ENCODE measurements at places on chromosomes 2 and 18.

- DNase-seq: no peak
Observed at GRCh38 chr18:9173770-9174233, 37.2 kb downstream of the ANKRD12 start.

- peak; percentile 72 for DNase-seq
Observed at GRCh38 chr2:132547090-132547687, 122.8 kb downstream of the LYPD1 start.

- peak; percentile 83 for DNase-seq
Observed at GRCh38 chr2:151111599-151112278, 149.9 kb downstream of the RBM43 start.

DNA sequence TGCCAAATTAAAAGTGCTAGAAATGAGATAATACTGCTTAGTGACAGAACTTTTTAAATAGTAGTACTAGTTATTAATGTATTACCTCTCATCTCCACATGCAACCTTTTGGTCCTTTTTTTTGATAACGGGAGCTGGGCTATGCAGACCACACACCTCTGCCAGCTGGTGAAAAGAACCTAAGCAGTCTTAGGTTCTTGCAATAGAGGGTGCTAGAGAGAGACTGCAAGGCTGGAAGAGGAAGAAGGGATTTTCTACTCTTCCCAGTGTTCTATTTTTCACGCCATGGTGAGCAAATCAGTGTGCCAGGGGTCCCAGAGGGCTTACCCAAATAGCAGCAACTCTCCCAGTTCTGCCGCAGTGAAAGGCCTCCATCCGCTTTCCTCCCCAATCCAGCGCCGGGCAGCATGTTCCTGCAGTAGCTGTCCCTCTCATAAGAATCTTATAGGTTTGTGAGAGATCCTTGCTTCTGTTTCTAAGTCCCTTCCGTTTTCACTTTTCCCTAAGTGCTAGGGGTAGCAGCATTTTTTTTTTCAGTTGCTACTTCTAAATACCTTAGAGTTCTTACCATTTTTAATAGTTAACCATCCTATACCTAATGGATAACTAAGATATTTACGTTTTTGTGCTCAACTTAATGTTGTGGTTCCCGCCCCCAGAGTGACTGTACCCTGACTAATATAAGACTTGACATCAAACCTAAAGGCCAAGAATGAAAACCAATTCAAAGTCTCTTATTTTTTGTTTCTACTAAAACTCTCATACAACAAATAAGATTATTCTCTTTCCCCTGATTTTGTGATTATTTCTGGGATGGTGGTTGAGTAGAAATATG lies 69.4 kb upstream of the UBE2E3 start:
- no peak for DNase-seq

GRCh38 chr2:11691076-11691660 lies 21.2 kb upstream of the NTSR2 start:
- DNase-seq: no peak

- DNase-seq: peak; percentile 61
Observed at GRCh38 chr18:3340015-3340681, 78.2 kb downstream of the MYL12B start.

- peak; percentile 26 for DNase-seq
Observed at GRCh38 chr18:37778417-37779165, 213.0 kb upstream of the CELF4 start.

- DNase-seq: peak; percentile 63
Observed at GRCh38 chr2:26605195-26605998, 35.8 kb downstream of the CIB4 start.

- DNase-seq: no peak
Observed at GRCh38 chr18:79506191-79507075, 110.7 kb downstream of the NFATC1 start.

DNA sequence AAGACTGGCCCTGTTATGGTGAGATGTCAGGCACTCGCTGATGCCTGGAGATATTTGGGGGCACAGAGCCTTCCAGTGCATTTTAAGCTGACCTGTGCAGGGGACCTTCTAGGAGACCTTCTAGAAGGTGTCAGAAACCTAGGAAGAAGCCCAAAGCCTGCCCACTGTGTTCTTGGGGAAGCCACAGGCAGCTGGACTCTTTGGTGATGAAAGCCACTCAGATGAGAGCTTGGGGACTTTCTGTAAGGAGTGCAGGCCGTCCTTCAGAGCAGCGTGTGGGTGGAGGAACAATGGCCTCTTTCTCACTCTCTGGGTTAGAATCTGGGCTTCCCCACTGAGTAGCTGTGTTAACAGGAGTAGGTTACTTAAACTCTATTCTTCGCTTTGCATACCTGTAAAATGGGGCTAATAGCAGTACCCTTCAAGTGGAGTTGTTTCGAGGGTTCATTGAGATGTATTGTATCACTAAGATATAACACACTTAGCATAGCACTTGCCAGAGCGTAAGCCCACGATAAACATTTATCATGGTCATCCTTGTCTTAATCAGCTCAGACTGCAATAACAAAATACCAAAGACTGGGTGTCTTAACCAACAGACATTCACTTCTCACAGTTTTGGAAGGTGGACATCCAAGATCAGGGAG lies 322.3 kb upstream of the EPAS1 start:
- DNase-seq: no peak

DNA sequence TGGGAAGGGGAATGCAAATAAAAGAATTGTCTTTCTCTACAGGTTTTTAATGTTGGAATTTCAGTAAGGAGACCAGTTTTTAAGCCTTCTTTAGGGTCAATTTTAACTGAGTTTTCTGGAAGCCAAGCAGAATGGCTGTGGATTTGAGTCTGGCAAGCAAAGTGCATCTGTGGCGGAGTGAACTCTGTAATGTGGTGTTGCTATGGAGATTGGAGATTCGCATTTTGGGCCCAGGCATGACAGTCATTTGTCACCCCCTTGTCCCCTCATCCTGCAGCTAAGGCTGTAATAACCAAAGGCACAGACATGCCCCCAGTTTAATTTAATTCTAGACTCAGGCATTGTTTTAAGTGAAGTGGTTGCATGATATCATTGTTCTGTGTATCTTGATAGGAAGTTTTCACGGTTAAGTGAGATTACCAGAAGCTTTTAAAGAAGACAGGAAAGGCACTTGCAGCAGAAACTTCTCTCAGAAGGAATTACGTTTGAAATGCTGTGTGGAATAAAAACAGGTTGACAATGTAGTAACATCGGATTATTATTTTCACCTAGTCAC lies 30.6 kb downstream of the ARMC9 start:
- no peak for DNase-seq

DNA sequence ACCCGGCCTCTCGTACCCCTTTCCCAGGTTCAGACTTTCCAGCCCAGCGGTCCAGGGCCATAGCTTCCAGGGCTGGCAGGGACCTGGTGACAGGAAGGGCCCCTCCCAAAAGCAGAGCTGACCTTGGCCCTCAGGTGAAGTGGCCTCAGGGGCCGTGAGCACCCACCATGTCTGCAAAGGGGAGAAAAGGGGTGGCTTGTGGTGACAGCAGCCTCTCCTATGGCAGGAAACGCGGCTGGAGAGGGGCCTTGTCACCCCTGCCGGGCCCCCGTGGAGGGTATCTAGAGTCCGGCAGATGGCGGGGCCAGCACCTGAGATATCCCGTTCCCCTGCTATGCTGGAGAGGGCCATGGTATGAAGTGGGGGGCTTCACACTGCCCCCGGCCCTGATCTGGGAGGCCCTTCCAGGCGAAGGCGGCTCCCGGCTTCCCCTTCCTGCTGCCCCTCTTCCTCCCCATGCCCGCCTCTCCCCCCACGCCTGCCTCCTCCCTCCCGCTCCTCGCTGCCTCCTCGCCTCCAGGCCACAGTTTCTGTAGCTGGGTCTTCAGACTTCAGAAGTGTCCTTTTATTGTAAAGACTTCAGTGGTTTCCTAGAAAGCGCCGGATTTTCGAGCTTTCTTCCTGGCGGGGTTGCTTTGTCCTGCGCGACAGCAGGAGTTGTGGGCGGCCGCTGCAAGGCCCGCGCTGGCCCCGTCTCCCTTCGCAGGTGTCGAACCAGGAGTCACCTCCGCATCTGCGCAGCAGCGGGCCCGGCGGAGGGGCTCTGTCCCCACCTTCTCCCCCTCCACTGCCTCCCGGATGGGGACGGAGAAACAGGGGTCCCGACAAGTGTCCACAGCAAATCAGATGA lies 240.5 kb upstream of the MYT1L start:
- DNase-seq: no peak

- DNase-seq: no peak
Observed at GRCh38 chr2:197234671-197235191, 75.8 kb downstream of the ANKRD44 start.

- no peak for DNase-seq
Observed at GRCh38 chr2:190119923-190120590, 57.5 kb upstream of the MSTN start.

GRCh38 chr2:47043142-47043890 lies 111.8 kb downstream of the STPG4 start:
- DNase-seq: peak; percentile 94

- no peak for DNase-seq
Observed at GRCh38 chr2:29304399-29305060, 189.3 kb downstream of the CLIP4 start.

DNA sequence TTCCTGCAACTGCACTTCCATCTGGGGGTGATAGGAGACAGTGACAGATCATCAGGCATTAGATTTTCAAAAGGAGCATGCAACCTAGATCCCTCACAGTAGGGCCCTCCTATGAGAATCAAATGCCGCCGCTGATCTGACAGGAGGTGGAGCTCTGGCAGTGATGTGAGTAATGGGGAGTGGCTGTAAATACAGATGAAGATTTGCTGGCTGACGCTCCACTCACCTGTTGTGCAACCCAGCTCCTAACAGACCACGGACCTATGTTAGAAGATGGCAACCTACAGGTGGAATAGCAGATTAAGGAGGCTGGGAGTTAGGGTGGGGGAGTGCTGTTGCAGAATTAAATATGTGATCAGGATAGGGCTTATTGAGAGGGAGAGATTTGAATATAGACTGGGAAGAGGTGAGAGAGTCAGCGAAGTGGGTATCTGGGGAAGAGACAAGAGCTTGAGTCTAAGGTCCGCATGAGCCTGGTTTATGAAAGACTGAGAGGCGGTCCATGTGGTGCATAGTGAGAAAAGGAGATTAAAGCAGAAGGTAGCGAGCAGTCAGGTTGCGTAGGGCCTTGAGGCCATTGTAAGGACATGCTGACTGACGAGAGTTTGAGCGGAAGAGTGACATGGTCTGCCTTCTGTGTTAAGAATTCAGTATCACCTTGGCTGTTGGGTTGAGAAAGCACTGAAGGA lies 31.3 kb upstream of the TOGARAM2 start:
- no peak for DNase-seq

- DNase-seq: peak; percentile 7
Observed at GRCh38 chr18:5628512-5629255, 84.9 kb upstream of the EPB41L3 start.

DNA sequence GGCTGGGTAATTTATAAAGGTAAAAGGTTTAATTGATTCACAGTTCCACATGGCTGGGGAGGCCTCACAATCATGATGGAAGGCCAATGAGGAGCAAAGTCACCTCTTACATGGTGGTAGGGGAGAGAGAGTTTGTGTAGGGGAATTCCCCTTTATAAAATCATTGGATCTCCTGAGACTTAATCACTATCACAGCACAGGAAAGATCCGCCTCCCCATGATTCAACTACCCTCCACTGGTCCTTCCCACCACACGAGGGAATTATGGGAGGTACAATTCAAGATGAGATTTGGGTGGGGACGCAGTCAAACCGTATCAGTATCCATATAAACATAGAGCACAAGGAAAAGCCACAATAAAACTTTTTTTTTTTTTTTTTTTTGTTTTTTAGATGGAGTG lies 172.6 kb upstream of the PIEZO2 start:
- peak; percentile 30 for DNase-seq

- no peak for DNase-seq
Observed at GRCh38 chr2:6671913-6672312, 193.8 kb downstream of the CMPK2 start.

- DNase-seq: peak; percentile 79
Observed at GRCh38 chr2:160373666-160374065, 119.9 kb downstream of the RBMS1 start.

DNA sequence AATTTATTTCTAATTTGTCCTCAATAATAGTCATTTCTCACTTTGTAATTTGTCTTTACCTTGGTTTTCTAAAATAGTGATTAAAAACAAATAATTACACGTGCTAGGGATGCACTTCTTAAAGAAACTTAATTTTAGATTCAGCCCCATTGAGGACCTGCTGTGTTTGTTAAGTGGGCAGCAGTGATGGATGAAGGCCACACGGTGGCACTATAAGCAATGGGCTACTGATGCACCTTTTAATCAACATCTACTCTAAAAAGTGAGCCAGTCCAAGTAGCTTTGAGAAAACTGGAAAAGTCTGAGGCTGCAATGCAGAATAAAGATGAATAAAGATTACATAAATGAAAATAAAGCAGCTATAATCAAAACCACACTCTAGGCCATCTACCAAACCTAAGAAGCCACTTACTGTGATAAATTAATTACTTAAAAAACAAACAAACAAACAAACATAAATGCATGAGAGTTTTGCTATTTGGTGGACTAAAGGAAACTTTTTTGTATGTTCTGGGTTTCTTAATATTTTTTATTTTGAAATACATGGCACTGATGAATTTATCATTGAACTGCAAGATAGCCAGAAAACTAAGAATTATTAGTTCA lies 89.3 kb downstream of the PDE11A start:
- DNase-seq: peak; percentile 74

DNA sequence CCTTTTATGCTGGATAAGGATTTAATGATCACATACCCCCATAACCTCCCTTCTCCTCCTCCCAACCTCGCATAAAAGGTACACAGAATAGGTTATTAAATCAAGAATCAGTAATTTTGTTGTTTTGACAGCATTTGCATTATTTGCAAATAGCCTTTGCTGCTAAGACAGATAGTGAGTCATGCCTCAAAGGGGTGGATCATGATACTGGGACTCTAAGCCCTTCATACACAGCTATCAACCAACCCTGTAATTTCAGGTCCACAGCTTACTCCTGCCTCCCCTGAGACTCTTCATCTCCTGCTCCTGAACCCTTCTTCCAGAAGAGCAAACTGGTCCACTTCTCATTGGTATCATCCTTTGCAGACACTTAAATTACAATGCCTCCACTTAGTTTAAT lies 73.8 kb upstream of the KLHL29 start:
- no peak for DNase-seq

DNA sequence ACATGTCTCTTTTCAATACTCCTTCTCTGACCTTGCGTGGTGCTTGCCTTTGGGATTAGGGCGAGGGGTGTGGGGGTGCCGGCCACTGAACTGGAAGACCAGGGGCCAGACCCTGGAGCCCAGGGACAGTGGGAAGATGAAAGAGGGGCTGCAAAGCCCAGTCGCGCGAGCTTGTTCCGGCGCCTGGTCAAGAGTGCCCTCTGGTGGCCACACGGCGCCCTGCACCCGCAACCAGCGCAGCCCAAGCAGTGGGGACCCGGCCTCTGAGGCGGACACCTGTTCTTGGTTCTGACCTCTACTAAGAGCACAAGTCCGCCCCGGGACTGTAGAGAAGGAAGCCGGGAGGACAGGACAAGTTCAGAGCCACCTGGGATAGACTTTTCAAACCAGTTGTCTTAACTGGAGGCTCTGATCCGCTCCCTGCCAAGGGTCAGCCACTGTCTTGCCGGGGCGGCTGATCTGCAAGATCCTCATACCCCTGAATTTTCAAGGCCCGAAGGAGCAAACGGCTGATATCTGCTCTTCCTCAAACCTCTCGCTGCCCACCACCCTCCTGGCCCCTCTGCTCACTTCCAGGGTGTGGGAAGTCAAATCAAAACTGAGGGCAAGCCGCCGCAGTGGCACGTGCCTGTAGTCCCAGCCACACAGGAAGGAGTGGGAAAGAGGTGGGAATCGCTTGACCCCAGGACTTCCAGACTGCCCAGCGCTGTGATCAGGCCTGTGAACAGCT lies 14.9 kb upstream of the MSH6 start:
- DNase-seq: peak; percentile 40

GRCh38 chr2:240519396-240520129 lies 38.2 kb downstream of the ANKMY1 start:
- DNase-seq: no peak

- peak; percentile 6 for DNase-seq
Observed at GRCh38 chr2:135256531-135257260, 204.6 kb downstream of the RAB3GAP1 start.

- peak; percentile 41 for DNase-seq
Observed at GRCh38 chr2:156486147-156486546, 50.0 kb downstream of the GPD2 start.
